ENCODE measurements at places on chromosomes 6 and 20.

GRCh38 chr20:57947421-57948179 is 237.8 kb upstream of the PMEPA1 start:
- DNase-seq = no peak

GRCh38 chr6:2851727-2852513 is 10.3 kb upstream of the SERPINB1 start:
- DNase-seq = no peak

- DNase-seq = no peak
These were observed 150.7 kb upstream of the PRDM1 start for GRCh38 chr6:105935416-105935815.

GRCh38 chr6:109093732-109094415 is 772 bp downstream of the SESN1 start:
- DNase-seq = no peak

DNA sequence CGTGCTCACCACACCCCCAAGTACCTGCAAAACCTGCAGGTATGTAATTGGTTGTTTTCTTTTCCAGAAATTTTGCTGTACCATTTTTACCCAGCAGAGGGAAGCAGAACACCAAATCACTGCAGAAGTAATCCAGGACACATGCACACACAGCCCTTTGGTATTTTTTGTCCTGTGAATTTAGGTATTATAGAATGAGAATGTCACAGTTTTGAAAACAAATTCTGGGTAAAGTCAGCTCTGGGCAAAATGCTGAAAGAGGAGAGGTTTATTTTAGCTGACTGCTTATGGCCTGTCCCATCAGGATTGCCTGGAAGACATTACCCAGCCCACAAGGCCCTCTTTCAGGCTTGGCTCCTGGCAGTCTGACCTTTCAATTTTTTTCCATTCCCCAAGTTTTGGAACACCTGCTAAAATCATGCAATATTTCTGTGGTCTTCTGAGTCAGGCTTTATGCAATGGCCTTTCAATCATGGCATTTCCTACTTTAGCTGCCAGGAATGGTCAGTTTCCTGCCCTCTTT is 3.5 kb upstream of the EFHC1 start:
- no peak for DNase-seq

- DNase-seq = no peak
These were observed 31.3 kb downstream of the TRMT11 start for GRCh38 chr6:126017668-126018067.

DNA sequence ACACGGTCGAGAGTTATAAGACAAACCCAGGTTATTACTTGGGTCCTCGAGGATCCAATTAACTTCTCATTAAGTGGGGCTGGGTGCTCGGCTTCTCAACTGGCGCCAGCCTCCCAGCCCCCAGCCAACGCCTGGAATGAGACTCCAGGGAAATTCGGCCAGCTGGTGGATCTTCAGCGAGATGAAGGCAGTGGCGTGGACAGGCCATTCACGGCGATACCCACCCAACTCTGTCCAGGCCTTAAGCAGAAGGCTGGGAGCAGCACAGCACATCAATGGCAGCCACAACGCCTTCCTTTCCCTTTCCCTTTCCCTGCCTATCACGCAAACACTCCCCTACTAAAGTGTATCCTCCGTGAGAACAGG is 868 bp downstream of the METTL24 start:
- no peak for DNase-seq

DNA sequence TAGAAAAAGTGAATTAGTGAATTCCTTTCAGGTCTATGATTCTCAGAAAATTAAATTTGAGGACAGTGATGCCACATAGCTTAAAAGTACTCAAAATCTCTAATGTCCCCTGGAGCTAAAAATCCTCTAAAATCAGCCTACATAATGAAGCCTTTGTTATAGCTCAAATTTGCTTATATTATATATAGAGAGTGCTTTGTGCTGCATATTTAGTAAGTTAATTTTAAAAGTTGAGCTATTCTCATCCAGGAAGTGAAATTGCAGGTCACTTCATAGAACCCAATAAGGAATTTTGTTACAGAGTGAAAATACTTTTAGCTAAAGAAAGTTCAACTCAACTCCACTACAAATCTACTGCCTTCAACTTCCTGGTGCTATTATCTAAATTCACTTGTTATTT is 507.5 kb upstream of the MAP3K7 start:
- DNase-seq = no peak

Measured in activated T-cell treated with anti-CD3 and anti-CD28 coated beads for 48 hours (primary cell).